CD4-positive, alpha-beta T cell treated with Interleukin-1 beta for 1 hour (primary cell): ENCODE measurements at places on chromosomes 16 and 17.
A peak's percentile ranks its signal among the peaks of the same experiment; 100 is the strongest.

GRCh38 chr17:49962599-49963308 is 6.2 kb upstream of the DLX4 start:
- no peak for DNase-seq

DNA sequence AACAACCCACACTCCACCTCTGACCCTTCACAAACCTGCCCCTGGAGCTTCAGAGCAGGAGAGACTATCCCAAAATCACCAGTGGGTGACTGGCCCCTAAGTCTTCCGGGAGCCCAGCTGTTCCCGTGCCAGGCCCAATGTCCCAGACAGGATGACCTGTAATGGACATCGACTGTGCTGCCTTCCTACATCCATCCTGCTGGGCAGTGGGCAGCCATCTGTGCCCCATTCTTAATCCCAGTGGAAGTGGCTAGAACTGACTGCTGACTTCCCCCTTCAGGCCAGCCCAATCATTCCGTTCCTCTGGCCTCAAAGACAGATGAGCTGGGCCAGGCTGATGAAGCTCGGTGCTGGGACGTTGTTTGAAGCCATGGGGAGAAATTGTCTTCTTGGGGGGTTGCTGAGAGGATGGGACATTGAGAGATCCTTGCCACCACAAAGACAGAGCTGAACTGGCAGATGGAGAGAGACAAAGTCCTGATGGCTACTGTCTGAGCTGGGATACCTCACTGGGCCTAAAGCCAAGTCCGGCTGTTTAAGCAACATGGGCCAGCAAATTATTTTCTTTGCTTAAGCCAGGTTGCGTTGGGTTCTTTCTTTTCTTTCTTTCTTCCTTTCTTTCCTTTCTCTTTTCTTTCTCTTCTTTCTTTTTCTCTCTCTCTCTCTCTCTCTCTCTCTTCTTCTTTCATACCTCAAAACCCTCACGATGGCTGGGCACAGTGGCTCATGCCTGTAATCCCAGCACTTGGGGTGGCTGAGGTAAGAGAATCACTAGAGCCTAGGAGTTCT is 17.9 kb upstream of the ALOX15B start:
- no peak for DNase-seq

DNA sequence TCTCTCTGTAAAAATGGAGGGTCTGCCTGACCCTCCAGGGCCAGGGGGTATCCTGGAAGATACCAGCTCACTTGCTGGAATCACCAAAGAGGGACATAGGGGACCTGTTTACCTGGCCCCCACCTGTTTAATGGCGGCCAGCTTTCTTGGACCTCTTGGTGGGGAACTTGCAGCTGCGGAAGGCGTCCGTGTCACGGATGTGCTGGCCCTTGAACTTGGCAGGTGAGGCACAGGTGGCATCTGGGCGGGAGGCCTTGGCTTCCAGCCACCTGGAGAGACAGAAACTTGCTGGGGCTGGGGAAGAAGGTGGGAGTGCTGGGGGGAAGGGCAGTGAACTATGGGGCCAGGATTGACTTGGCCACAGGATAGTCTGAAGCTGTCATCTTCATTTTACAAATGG is 3.5 kb downstream of the CHAD start:
- no peak for DNase-seq

DNA sequence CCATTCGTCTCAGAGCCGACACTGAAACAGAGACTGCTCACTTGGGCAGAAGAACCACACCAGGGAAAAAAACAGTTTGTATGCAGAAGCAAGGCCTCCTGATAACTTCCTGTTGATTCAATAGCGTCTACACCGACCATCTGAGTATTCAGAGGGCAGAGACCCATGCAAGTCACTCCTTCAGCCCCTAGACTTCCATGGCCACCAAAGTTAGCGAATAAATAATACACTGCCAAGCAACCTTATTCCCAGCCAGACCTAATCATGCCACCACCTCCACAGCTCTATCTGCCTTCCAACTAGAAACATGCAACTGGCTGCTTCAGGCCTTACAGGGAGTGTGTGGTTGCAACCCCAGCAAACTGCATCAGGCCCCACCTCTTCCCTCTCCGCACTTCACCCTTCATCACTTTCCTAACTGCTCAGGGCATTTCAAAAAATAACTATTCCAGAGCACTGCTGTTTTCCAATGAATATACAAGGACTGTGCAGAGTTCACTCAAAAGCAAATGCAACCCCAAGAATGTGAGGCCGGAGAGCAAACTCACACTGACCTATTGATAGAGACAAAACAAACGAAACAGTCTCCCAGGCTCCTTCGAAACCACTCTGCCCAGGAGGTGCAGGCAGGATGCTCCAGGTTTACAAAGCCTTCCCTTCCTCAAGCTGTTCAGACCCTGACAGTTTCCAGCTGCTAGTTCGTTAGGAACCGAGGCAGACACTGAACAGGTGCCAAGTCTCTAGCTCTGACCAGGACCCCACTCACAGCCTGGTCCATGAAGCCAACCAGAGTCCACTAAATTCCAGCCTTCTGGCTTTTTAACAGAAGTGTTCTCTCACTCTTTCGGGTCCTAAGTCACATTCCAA is 3.6 kb downstream of the USP7 start:
- DNase-seq: peak; percentile 12

- DNase-seq: no peak
Observed at GRCh38 chr16:84093879-84094270, 22.9 kb downstream of the MBTPS1 start.

GRCh38 chr17:17970699-17971430 is 1.3 kb downstream of the TOM1L2 start:
- DNase-seq: no peak

GRCh38 chr16:57305159-57305811 is 20.8 kb upstream of the PLLP start:
- DNase-seq: no peak

DNA sequence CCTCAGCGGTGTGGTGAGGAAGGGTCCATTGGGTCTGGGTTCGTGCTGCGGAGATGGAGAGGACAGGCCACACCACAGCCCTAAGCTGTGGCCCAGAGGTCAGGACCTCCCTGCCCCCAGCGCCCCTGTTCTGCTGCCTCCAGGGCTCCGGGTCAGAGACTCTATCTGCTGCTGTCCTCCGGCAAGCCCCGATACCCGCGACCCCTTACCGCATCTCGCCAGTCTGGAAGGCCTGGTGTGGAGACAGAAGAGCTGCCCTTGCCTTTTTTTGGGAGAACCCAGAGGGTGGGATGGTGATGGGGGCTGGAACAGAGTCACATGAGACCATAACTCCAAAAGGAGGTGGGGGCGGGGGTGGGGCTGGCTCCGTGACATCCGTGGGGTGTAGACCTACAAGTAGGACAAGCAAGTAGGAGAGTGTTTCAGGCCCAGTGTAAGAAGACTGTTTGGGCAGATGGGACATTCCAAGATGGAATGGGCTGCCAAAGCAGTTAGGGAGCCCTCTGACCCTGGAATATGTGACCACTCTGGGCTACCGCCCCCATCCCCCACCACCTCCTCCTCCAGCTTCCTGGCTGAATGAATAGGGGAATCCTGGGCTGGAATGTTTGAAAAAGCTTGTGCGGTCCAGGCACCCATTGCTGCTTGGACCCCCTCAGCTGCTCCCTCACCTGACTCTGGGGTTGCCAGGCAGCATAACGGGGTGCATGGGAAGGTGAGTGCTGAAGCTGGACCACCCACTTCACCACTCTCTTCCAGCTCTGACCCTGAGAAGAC is 1.4 kb downstream of the XYLT2 start:
- no peak for DNase-seq

- DNase-seq: no peak
Observed at GRCh38 chr17:68539548-68540467, 27.6 kb downstream of the PRKAR1A start.

DNA sequence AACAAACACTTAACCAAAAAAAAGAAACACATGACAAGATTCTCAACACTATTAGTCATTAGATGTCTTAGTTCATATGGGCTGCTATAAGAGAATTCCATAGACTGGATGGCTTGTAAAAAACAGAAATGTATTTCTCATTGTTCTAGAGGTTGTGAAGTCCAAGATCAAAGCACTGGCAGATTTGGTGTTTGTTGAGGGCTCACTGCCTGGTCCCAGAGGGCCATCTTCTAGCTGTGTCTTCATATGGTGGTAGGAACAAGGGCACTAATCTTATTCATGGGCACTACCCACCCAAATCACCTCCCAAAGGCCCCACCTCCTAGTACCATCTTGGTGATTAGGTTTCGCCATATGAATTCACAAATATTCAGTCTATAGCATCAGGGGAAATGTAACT is 162.5 kb upstream of the SDK2 start:
- DNase-seq: no peak

GRCh38 chr16:19771796-19772195 is 53.7 kb downstream of the IQCK start:
- DNase-seq: no peak

DNA sequence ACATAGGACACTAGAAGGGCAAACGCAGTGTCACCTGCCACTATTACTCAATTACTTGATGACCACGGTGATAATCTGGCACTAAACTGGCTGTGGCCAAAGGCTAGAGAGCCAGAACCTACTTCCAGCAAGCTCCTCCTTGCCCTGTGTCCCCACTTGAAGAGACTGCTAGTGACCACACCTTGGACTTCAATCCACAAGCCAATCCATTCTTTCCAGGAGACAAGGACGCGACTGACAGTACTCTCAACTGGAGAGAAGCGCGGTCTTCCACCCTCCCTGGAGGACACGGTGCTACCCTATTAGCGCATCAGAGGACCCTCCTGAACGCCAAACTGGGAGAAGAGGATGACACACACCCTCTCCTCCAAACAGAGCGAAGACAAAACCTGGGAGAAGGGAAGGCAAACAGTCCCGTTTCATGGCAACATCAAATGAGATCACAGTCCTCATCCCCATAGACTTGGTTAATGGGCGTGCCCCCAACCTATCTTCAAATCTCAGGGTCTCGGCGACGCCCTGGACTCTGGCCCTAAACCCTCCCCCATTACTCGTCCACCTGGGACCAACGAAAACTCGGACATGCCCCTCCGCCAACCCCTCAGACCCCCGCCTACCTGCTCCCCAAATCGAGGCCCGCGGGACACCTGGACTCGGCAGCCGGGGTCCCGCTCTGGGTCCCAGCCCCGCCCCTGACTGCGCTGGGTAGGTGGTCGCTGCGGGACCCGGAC is 508 bp downstream of the FLCN start:
- DNase-seq: no peak

GRCh38 chr17:72531729-72532128 is 410.9 kb downstream of the SOX9 start:
- DNase-seq: no peak

DNA sequence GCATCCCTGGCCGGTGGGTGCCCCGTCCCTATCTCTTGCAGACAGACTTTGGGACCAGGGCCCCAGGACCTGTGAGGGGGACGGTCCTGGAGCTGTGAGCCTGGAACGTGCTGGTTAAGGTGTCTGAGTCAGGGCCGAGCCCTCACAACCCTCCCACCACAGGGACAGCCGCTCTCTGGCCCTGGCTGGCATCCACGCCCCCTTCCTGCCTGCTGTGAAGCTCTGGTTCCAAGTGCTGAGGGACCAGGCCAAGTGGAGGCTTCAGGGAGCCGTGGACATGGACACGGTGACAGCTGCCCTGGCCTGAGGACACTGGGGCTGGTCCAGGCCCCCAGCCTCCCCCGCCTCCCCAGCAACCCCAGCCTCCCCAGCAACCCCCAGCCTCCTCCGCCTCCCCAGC is 6.6 kb downstream of the TSR3 start:
- DNase-seq: no peak

GRCh38 chr17:64455993-64456885 is 7.3 kb downstream of the MILR1 start:
- DNase-seq: peak; percentile 20

GRCh38 chr17:7855660-7856010 is 769 bp downstream of the TMEM88 start:
- DNase-seq: no peak

- no peak for DNase-seq
Observed at GRCh38 chr17:22286337-22287041, 594.2 kb downstream of the KCNJ18 start.

DNA sequence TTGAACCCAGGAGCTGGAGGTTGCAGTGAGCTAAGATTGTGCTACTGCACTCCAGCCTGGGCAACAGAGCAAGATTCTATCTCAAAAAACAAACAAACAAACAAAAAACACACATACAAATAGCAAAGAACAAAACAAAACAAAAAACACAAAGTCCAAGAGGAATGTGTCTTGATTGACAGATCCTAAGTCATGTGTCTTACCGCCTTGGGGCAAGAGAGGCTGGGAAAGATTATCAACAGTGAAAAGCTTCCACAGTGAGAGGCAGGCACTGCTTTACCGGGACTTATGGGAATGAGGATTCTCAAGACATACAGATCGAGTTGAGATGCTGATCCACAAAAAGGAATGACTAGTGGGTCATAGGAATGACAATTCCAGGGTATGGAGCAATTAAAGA is 62.7 kb upstream of the GAS7 start:
- DNase-seq: no peak

- no peak for DNase-seq
Observed at GRCh38 chr17:8963647-8964258, 1.8 kb downstream of the PIK3R5 start.

GRCh38 chr17:27782791-27783206 is 17.5 kb downstream of the NOS2 start:
- no peak for DNase-seq
